A172 (cell line): ENCODE measurements at places on chromosomes 2 and 18.

GRCh38 chr2:160338901-160339685 lies 139.0 kb upstream of the ITGB6 start:
- no peak for DNase-seq

GRCh38 chr2:3241971-3242746 lies 135.5 kb downstream of the EIPR1 start:
- no peak for DNase-seq

DNA sequence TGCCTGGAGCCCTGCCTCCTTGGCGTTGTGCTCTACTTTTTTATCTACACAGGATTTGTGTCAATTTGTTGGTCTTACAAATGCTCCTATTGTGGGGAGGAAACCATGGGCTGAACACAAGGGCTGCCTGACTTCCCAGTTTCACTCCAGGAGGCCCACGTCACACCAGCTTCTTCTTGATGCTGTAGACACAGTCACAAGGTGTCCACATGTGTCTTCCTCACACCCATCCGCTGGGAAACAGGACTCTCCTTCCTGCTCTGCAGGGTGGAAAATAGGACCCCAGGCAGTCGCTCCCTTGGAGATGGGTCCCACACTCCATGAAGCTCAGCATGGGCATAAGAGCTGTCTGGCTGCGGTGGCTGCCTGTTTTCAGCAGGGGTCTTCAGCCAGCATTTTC lies 468.2 kb downstream of the EPHA4 start:
- no peak for DNase-seq

DNA sequence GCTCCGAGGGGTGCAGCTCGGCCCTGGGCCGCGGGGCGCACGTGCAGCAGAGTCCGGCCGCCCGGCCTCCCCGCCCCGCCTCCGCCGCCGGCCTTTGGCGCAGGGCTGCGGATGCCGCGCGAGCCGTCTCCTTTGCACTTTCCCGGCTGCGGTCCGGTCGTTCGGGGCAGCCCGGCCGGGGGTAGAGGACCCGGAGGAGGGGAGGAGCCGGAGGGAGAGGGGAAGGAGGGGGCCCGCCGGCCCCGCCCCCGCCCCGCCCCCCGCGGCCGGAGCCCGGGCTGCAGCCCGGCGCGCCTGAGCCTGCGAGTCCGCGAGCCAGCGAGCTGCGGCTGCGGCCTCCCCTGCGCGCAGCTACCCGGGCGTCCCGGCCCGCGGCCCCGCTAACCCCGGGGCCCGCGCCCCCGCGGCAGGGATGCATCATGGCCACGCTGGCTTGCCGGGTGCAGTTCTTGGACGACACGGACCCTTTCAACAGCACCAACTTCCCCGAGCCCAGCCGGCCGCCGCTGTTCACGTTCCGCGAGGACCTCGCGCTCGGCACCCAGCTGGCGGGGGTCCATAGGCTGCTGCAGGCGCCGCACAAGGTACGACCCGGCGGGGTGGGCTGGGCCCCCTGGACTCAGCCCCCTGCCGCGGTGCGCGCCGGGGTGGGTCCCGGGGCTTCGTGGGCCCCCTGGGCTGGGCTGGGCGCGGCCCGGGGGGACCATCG lies at the start of gene FHOD3:
TSS of gene FHOD3 (plus strand) at position 297 of the 709 bp plus-strand sequence. CDS start at position 420, 123 bp downstream.
- peak; percentile 27 for DNase-seq

- DNase-seq = no peak
Measured at GRCh38 chr2:31266804-31267203, 32.9 kb downstream of the EHD3 start.

DNA sequence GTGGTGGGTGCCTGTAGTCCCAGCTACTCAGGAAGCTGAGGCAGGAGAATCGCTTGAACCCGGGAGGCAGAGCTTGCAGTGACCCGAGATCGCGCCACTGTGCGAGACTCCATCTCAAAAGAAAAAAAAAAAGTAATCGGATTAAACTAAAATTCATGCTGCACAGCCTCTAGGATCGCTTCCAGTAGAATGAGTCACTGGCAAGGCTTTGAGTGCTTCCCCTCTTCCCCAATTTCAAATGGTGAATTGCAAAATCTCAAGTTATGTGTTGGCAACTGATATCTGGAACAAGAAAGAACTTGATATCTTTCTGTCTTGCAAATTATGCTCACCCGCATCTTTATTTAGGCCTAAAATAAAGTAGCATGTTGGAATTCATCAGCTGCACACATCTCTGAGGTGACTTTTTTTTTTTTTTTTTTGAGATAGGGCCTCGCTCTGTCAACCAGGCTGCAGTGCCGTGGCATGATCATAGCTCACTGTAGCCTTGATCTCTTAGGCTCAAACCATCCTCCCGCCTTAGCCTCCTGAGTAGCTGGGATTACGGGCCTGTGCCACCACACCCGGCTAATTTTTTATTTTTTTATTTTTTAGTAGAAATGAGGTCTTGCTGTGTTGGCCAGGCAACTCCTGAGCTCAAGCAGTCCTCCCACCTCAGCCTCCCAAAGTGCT lies 12.7 kb downstream of the TTC39C start:
- DNase-seq = peak; percentile 65

DNA sequence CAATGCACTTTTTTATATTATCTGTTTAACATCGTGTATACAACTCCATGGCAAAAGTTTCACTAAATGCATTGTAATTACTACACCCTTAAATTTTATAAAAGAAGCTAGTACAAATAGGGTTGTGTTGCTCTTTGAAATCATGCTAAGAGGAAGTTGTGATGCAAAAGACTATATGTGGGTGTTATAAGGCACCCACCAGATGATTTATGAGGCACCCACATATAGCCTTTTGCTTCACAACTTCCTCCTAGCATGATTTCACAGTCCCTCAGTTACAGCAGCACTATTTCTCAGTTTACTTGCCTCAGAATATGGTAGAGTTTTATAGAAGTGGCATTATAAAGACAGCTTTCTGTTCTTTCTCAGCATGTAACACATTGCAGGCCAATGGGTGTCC lies 277.3 kb upstream of the DOK6 start:
- DNase-seq = no peak

- peak; percentile 58 for DNase-seq
Measured at GRCh38 chr18:54269893-54270844, 852 bp downstream of the POLI start.

DNA sequence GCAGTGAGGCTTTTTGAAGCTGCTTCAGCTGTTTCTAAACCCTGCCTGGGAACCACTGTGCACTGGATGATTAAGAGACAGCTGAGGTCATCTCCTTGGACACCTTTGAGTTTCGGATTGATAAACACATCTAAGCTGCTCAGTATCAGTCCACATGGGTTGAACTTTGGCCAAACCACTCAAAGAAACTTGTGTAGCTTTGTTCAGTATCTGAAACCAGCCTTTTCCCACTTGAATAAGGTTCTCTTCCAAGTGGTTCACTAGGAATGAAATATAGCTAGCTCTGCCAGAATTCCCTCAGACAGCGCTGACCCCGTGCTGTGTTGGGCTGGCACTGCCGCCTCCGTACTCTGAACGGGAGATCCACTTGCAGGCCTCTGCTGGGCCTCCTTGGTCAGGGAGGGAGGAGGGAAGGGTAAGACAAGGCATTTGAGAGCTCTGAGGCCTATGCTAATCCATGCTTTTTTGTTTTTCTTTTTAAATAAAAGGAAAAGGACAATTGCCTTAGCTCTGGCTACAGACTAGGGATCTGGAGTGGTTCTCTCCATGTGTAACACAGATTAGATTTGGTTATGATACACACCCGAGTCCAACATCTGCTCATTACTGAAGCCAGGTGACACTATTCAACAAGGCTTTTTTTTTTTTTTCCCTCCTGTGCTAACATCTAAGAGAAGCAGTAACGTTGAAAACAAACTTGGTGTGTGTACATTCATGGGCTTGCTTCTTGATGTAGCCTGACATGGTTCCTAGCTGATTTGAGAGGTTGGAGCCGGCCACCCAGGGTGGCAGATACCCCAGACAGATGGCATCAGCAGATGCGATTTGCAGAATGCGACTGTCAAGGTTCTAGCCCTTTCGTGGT lies 67.7 kb downstream of the NCK2 start:
- peak; percentile 38 for DNase-seq

DNA sequence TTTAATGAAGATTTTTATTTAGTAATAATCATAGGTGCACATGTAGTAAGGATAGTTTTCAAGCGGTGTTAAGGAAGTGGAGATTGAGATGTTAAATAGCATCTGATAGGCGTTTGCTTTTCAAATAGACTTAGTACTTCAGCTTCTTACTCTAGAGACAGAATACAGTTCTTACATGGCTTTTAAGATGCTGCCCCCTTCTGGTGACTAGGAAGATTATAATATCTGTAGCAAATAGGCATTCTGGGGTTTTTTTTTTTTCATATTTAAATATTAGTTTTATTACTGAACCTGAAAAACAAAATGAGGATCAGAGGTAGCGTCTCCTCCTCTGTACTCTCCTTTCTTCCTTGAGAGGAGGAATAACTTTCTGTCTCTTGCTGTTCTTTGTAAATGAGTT lies 100.2 kb downstream of the AGAP1 start:
- peak; percentile 72 for DNase-seq

DNA sequence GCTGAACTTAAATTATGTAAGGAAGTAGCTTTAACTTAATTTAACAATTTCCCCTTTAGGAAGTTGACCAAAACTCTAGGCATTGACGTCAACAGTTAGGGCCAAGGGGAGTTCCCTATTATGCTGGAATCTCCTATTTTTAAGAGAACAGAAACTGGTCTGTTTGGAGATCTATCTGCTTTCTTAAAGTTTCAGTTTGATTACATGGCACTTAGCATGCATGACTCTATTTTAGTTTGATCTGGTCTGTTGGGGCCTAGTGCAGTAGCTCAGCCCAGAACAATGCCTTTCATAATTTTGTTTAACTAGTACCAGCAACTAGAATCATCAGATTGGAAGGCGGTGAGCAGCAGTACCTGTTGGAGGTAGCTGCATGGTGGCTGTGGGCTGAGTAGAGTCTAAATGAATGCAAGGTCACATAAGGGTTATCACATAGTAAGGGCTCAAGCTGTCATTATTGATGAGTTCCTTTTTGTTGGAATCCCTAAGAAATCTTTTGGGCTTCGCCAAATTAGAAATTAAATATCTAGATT lies 60.5 kb upstream of the ZNG1B start:
- DNase-seq = no peak

DNA sequence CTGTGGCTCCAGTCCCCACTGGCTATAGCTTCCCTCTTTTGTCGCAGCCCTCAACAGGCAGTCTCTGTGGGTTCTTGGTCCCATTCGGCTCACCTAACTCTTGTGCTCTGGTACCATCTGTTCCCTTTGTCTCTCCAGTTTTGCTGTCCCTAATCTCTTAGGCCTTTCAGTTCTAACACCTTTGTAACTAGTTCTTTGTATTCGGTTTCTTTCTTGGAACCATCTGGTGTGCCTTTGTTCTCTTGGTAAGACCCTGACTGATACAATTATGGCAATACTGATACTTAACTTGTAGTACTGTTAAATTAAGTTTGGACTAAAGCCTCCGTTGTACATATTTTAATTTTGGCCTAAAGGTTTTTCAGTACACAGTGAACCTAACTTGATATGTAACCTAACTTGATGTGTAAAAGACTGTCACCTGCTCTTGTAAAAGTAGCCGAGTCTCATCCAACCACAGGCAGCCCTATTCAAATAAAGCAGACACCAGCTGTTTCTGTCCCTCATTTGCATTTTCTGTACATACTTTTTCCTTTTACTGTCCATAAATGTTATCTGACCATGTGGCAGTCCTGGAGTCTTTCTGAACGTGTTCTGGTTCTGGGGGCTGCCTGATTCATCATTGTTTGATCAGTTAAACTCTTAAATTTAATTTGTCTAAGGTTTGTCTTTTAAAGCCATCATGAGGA lies 4.8 kb upstream of the MRPL44 start:
- no peak for DNase-seq

DNA sequence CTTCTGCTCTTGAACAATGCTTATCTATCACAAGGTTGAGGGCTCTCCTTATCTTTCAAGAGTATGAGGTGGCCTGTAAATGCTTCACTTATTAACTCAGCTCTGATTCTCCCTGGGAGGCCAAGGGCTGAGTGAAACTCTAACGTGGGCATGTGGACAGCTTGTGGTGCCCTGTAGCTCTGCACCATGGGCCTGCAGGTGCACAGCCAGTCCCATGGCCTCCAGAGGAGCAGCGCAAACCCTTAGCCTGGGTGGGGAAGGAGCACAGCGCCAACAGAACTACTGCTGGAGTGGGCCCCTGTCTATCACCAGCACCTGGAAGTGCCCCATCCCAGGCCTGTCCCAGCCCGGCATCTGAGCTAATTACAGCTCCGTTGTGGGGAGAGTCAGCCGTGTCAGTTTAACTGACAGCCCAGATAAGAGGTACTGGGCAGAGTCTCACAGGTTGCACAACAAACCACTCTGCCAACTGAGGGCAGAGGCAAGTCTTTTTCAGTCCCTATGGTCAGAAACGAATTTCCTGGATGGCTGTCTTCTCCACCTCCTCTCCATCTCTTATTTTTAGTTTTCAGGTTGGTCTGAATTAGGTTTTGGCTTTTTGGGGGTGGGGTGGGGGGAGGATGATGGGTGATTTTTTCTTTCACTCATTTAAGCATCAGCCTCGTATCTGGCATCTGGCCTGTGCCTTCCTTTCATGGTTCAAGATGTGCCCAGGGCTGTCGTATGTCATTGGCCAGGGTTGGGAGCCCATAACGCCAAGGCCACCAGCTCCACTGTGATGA lies 219.5 kb downstream of the BCL2 start:
- DNase-seq = peak; percentile 29

GRCh38 chr18:22668496-22668895 lies 250.8 kb upstream of the CTAGE1 start:
- DNase-seq = peak; percentile 37

DNA sequence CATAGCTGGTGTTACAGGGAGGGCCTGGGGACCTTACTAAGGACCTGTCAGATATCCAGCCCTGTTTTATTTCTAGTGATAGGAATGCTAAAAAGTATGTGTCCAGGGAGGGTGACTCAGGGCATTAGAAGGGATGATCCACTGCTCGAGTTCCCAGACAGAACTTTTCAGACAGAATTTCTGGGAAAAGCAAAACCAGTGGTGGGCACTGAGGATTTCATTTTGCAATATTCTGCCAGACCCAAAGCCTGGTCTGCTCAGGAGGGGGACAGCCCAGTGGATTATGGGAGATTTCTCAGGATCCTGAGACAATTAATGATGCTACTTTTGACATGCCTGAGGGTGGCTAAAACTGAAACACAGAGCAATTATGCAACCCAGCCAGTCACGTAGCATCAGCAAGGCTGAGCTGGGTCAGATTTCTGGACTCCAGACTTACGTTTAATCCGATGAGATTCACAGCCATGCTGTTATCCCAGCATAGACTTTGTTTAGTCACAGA lies 4.7 kb upstream of the KCNE4 start:
- DNase-seq = no peak

GRCh38 chr18:35810520-35810919 lies 162.0 kb upstream of the RMP24 start:
- no peak for DNase-seq

GRCh38 chr2:178304333-178304732 lies 110.0 kb downstream of the OSBPL6 start:
- DNase-seq = no peak

DNA sequence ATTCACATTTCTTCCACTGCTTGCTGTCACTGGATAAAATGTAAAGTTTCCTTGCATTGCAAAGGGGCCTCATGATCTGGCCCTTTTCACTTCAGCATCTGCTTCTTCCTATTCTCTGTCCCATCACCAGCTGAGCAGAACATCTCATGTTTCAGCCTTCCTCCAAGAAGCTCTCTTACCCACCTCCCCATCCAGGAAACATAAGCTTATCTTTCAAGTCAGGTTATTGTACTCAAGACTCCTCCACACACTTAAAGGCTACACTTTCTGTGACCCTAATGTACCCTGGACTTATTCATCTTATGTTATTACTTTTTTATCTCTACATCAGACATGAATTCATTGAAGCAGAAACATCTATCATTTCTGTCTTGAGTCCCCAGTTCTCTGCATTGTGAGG lies 230.5 kb downstream of the PMAIP1 start:
- DNase-seq = no peak

GRCh38 chr2:238929242-238930081 lies 81.6 kb downstream of the TWIST2 start:
- DNase-seq = peak; percentile 38
